ENCODE measurements at places on chromosomes 12 and 14. TPM values are rescaled to one million over a fixed set of nuclear protein-coding genes. Genes with fewer than 3 reads are reported as not detected.

DNA sequence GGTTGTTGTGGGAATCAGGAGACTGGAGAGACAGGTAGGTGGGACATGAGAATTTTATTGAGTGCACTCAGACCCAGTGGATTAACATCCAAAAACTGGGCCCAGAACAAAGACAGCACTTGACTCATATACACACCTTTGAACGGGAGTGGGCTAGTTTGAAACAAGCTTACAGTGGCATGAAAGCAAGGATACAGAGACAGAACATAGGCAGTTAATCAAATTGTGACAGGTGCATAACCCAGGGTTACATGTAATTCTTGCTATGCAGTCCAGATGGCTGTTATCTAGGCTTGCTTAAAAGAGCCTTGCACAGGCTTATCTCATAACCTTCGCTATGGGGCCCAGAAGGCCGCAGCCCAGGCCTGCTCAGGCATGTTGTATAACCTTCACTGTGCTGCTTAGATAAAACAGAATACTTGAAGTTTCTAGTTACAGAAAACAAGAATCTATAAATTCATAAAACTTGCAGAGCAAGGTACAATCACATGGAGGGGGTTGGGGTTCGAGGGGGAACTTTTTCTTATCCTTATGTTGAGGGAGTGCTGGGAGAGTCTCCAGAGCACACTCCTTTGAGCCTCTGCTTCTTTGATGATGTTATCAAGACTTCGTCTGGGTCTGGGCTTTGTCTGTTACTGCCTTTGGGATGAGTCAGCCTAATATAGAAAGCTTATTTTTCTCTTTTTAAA, 81.7 kb downstream of the TNFAIP2 start:
- DNase-seq = peak; percentile 90

DNA sequence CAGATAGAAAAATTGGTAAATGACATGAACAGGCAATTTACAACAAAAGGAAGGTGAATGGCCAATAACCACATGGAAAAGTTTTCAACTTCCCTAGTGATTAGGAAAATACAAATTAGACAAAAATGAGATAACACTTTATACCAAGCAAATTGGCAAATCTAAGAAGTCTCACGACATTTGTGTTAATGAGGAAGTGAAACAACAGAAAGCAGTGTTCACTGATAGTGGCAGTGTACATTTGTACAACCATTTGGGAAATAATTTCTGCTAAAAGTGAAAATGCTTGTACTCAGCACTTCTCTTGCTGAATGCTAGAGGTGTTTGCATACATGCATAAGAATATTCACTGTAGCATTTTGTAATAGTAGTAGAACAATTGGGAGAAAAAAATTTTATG, 126.6 kb downstream of the LLPH start:
- no peak for DNase-seq

- DNase-seq = no peak
Measured at GRCh38 chr14:82872494-82872893, 1338.8 kb upstream of the SEL1L start.

- no peak for DNase-seq
Measured at GRCh38 chr12:100932571-100932970, 138.0 kb downstream of the ANO4 start.

GRCh38 chr12:109711596-109712461, 1.8 kb upstream of the FAM222A start:
- no peak for DNase-seq

GRCh38 chr12:84128117-84128991, 784.2 kb downstream of the SLC6A15 start:
- no peak for DNase-seq

- no peak for DNase-seq
Measured at GRCh38 chr14:99201351-99202073, 70.5 kb downstream of the BCL11B start.

DNA sequence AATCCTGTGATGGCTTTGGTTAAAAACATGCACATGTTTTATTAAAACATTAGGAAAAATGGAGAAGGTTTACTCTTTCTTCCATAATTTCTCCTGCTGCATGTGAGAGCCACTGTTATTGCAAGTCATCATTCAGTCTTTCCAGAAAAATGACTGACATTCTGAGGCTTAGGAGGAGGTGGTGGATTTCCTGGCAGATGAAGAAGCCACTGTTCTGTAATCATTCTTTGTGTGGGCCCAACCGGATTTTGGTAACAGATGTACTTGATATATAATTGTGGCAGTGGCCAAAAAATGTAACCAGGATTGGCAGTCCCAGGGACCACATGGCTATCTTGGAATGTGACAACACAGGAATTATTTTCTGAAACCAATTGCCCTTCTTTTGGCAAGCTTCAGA, 120.2 kb downstream of the DAAM1 start:
- no peak for DNase-seq

DNA sequence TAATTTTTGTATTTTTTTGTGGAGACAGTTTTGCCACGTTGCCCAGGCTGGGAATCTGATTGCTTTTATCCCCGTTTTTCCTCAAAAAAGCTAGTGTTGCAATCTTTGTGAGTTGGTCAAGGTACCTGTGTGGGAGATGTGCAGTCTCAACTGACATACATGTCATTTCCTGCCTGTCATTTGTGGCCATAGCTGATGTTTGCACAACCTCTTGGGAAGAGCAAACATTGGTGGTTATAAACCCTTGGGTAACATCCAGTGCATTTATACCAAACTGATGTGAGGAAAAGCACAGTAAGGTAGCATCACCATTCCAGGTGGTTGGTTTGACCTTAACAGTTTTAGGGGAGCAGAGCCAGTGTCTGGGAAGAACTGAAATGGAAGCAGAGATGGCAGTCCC, 54.7 kb downstream of the ATG14 start:
- no peak for DNase-seq

Gene NPFF
- not detected for total RNA-seq

Gene AGAP2
- 0.43 TPM for total RNA-seq

Gene SLC6A15
- 0.43 TPM for total RNA-seq

Gene RACGAP1
- 69.1 TPM for total RNA-seq

Gene TRHDE
- 20.9 TPM for total RNA-seq

Gene SERPINA5
- not detected for total RNA-seq

Gene LYZ
- total RNA-seq = not detected

Gene AICDA
- total RNA-seq = not detected

Gene SLCO1B1
- total RNA-seq = not detected

Data from fibroblast of villous mesenchyme (primary cell).